ENCODE measurements at places on chromosomes 3 and 15.

DNA sequence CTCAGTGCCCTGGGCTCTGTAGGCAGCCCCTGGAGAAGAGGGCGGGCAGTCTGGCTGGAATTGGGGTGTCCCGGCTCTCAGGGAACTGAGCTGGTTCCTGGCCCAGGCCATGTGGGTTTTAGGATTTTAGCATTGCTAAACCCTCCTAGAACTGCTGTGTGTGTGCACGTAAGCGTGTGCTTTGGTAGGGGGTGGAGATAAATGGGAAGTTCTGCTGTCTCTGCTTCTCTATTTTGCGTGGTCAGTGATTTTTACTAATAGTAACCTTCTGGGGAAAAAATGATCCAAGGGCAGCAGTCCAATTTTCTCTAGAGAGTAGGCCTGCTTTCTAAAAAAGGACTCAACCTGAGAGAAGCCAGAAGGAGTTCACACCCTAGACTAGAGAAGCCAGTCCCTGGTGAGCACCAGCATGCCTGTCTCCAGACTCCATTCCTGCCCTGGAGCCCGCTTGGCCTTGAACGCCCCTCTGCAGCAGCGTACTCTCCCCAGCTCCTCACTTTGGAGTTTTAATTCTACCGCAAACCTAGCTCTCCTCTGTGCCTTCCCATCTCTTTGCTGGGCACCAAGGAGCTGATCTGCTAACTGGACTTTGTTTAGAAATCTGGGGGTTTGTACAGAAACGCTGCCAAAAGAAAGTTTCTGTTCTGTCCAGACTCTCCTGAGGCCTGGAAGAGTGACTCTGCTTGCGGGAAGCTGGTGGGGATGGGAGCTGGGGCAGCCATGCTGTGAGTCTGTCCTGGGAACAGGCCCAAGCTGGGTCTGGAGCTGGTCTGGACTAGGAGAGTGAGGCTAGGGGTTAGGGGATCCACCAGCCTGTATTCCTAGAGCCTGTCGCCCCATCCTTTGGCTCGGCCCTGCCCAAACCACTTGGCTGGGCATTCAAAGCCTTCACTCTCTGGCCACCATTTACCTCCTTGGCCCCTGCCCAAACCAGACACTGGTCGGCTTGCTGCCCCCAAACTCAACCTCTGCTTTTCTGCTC, 19.7 kb downstream of the CORO2B start:
- no peak for DNase-seq

GRCh38 chr15:88832820-88833730, 29.8 kb downstream of the ACAN start:
- DNase-seq: peak; percentile 43

GRCh38 chr3:171875923-171876412, 32.8 kb downstream of the TMEM212 start:
- DNase-seq: no peak

DNA sequence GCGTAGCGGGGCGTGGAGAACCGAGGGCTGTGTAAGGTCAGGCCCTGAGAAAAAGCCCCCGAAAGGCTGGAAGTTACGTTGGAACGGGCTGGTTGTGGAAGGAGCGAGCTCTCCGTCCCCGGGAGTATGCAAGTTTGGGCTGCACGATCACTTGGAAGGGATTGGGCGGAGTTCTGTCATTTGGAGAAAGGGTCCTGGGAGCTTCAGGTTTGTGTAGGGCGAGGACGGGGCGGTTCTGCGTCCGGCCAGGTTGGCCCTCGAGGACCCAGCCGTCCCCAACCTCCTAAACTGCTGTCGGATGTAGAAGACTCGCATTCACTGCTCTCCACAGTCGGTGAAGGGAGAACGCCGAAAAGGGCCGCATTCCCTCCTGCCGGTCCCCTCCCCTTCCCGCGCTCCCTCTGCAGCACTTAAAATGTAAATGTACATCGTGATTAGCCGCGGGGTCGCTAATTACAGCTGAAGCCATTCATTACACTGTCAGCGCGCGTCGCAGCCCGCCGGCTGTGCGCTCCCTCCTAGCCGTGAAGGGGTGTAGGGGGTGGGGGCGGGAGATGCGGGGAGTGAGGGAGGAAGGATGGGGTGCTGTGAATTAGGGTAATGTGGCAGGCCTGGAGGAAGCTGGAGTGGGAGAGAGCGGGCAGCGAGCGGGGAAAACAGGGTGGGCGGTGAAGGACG, 2.5 kb upstream of the RPP25 start:
- DNase-seq: no peak

DNA sequence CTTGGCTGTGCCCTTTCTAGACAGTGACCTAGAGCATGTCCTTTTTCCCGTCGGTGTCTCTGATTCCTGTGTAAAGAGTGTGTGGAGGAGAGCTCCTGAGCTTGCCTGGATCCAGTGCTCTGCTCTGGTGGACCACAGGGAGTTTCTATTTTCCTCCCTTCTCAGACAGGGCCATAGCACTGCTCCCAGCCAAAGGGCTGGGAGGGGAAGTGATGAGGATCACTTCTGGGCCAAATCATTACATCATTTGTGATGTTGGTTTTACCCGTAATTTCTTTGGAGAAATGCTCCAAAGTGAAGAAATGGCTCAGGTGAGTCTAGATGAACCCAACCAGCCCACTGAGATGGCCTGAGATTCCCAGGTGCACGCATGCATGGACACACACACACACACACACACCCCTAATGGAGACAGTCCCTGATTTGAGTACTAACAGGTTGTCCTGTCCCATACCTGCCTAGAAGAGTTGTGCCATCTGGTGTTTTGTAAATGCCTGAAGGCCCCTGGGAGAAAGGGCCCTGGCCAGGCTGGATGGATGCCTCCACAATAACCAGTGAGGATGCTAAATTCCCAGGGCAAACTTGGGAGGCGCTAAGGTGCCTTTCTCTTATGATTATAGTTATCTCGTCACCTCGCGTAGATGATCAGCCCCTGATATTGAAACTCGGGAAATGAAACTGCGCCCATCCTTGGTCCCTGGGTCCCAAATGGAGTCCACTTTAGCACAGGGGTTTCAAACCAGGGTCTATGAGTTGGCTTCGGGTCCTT, 86.9 kb downstream of the ASB7 start:
- DNase-seq: no peak

DNA sequence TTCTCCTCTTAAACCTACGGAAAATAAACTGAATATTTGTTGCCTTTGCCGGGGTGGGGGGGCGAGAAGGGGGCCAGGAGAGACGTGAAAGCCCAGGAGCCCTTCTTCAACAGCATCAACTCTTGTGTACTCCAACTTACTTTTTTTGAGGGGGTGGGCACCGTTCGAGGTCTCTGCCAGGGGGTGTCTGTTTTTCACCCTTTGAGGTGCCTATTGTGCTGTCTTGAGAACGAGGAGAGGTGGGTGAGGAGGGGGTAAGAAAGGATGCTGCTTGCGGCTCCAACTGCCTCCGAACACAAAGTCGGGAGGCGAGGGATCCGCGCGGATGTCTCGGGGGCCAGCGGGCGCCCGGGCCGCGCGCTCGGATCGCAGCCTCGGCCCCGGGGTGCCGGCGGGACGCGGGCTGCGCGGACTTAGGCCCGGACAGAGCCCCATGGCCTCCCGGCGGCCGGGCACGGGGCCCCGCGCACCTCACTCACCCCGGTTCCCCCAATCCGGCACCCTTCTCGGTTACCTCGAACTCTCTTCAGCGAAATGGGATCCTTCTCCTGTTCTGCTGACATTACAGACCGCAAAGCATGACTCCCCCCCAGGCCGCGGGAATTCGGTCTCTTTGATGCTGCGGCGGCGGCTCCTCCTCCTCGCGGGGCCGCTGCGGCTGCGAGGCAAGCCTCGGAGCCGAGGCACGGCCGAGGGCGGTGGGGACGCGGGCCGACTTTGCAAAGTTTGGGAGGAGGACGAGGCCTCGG, 650 bp downstream of the PYGO1 start:
- DNase-seq: peak; percentile 68

GRCh38 chr3:155664925-155665695, 79.8 kb downstream of the PLCH1 start:
- peak; percentile 9 for DNase-seq
